ENCODE measurements at places on chromosomes 11 and 22.

DNA sequence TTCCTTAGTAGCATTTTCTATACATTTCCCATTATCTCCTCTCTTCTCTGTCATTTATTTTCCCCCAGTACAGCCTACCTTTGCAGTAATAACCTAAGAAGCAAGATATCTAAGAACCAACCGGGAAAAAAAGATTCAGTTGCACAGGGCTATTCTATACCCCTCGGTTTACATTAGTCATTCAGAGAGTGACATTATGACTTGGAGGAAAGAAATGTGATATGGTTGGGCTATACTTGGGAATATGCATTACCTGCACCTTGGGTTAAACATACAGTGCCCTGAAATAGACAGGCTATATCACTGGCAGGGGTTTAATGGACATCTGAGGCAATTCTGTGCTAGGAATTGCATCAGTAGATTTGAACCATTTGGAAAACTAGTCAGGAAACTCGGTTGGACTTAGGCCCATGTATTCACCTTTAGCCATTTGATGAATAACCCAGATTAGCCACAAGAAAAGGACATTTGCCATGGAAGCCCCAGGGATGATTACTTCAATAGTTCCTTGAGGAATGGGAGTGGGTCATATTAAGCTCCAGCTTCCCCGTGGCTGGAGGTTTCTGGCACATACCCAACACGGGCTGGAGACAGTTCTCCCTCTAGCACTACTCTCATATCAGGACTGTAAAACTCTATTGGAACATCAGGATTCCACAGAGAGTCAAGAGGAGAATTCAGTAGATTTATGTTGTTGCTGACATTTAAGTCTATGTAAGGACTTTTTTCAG lies 973.2 kb downstream of the NTM start:
- DNase-seq = no peak

DNA sequence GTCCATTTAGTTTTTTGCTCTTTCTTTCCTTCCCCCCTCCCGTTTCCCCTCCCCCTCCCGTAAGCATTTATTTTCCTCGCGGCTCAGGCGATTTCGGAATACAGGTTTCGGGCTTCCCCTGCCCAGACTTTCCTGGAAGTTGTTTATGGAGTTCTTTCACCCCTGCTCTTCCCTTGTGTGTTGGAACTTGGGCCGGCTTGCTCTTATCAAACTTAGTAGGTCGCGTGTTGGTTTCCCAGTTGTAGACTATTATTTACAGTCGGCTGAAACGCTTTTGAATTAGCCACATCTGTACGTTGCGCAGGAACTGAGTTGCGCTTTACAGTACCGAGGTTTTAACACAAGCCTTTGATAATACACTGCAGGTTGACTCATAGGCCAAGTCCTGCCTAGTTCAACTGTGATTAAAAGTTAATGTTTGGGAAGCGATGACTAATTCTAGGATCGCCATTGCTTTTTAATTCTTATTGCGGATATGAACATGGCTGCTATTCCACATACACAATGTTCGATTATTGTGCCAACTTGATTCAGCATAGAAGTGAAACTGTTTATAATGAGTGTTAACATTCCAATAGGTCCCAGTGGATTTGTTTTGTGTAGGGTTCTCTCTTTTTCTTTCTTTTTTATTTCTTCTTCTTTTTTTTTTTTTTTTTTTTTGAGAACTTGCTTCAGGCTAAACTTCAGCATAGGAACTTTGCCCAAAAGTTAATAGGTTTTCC lies 1.7 kb downstream of the YAP1 start:
- no peak for DNase-seq

- no peak for DNase-seq
Observed at GRCh38 chr22:27238935-27239510, 562.5 kb downstream of the MN1 start.

DNA sequence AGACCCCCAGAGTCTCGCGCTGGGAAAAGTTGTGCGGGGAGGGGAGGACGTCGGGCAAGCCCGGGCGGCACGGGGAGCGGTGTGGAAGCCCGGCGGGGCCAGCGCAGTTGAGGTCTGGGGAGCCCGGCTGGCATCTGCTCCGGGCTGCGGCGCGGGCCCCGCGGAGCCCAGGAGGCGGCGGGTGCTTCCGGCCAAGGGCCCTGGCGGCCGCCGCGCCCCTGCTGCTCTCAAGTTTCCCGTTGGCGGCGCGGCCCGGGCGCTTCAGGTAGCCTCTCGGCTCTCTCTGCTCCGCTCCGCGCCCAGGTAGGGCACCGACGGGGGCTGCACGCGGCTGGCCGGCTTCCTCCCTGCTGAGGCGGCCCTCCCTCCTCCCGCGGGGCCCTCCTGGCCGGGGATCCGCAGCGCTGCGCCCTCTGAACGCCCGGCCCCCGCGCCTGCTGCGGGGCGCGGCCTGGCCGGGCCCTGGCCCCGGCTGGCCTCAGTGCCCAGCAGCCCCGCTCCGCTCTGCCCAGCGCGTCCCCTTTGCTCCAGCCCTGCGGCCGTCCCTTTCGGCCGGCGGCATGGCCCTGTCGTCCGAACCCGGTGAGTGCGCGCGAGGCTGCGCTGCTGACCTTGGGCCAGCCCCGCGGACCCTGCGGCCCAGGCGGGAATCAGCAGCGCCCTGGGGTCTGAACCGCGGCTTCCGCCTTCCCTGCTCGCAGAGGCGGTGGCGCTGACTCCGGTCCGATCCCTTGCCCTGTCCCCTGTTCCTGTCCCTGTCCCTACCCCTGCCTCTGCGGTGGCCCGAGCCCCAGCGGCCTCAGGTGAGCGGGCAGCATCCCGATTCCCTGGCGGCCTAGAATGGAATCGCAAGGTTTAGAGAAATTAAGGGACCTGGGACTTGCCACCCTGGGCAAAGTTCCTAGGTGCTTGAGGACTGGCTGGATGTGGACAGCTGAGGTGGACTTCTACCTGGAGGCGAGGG lies 4.3 kb upstream of the AMPD3 start:
- no peak for DNase-seq

DNA sequence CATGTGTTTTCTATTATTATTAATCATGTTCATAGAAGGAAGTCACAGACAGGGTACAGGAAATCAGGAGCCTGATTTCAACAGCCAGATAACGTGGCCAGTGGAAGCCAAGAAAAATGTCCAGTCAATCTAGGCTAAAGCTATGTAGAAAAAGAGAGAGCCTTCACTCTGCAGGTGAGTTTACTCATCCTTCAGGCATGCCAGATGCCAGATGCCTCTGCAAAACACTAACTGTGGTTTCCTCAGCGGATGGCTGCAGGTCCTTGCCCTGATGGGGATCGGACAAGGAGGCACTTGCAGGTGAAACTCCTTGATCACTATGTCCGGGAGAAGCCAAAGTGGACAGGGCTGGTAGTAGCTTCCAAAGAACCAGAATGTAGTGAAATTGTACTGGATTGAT lies 962.3 kb upstream of the RAG2 start:
- no peak for DNase-seq

GRCh38 chr11:92284558-92284957 lies 59.9 kb downstream of the FAT3 start:
- no peak for DNase-seq

DNA sequence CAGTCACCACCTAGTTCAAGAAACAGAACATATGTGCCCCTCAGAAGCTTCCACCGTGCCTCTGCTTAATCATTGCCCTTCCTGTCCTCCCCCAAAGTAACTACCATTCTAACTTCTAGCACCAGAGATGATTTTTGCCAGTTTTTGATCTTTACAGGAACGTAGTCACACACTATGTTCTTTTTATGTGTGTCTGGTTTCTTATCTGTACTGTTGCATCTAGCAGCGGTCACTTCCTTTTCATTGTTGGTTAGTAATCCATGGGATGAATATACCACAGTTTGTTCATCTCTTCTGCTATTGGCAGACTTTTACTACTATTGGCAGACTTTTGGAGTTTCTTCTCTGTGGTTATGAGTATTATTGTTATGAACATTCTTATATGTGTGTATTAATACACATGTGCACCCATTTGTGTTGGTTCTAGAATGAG lies 34.6 kb downstream of the SPECC1L start:
- DNase-seq = no peak

- no peak for DNase-seq
Observed at GRCh38 chr22:42758931-42759629, 38.4 kb upstream of the A4GALT start.

Data from pons (tissue), 1 donor.